T-cell (primary cell): ENCODE measurements at places on chromosomes 7 and 10. TPM values are rescaled to one million over a fixed set of nuclear protein-coding genes. Genes with fewer than 3 reads are reported as not detected.

- no peak for DNase-seq
These were observed 81.4 kb downstream of the ABLIM1 start for GRCh38 chr10:114576716-114577115.

Gene NDUFB2
- 103 TPM for total RNA-seq

DNA sequence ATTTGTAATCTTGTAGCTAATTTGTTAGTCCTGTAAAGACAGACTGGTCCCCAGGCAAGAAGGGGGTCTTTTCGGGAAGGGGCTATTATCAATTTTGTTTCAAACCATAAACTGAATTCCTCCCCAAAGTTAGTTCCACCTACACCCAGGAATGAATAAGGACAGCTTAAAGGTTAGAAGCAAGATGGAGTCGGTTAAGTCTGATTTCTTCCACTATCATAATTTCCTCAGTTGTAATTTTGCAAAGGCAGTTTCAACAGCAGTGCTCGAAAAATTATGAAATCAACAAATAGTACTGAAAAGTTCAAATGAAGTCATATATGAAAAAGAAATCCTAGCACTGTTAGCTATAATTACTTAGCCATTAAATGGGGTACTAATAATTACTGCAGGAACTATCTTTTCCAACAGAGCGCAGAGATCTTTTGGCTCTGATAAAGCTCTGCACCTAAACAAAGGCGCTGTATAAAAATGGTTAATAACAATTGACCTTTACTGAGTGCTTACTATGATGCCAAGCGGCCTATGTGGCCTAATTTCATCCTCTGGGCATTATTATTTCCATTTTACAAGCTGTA is 756 bp upstream of the SEC24C start:
- no peak for DNase-seq

DNA sequence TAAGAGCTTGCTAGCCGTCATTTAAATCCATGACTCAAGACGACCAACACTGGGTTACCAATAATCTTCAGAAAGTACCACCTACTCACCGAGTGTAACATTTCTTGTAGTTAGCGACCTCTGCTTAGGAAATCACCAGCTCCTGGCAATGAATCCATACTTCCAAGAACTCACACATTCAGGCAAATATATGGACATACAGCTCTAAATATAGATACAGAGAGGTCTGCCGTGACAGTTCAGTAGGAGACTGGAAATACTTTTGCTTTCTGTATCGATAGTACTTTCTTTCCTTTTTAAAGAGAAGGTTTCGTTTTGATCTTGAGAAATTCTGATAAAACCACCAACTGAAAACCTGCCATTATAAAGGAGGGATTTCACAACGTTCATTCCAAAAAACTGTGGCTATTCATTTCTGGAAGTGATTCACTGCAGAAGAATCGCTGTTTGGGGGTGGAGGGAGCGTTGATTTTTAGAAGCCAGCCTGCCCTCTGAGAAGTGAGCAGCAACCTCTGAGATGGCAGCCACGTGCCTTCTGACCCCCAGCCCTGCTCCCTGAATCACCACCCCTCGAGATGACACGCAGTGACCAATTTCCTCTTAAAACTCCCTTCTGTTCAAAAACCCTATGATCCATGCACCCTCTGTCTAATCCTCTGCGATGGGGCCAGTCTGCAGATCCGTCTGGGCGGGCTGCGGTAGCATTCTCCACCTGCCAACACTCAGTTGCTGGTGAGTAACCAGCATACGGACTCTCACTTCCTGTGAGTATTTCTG is 179.0 kb upstream of the KLF14 start:
- DNase-seq = peak; percentile 77

Gene IFIT1B
- not detected for total RNA-seq

- no peak for DNase-seq
These were observed 137.0 kb downstream of the ETV1 start for GRCh38 chr7:13852281-13852968.

Gene SFXN3
- total RNA-seq = 113 TPM

Gene POT1
- 23.2 TPM for total RNA-seq

GRCh38 chr10:61285749-61286148 is 167.4 kb downstream of the TMEM26 start:
- no peak for DNase-seq

Gene PLEKHS1
- not detected for total RNA-seq

Gene FAM241B
- 9.7 TPM for total RNA-seq

- no peak for DNase-seq
These were observed 2.1 kb downstream of the ADIRF start for GRCh38 chr10:86970162-86970981.

Gene TRPV6
- not detected for total RNA-seq

Gene SEMA3C
- total RNA-seq = 0.23 TPM

DNA sequence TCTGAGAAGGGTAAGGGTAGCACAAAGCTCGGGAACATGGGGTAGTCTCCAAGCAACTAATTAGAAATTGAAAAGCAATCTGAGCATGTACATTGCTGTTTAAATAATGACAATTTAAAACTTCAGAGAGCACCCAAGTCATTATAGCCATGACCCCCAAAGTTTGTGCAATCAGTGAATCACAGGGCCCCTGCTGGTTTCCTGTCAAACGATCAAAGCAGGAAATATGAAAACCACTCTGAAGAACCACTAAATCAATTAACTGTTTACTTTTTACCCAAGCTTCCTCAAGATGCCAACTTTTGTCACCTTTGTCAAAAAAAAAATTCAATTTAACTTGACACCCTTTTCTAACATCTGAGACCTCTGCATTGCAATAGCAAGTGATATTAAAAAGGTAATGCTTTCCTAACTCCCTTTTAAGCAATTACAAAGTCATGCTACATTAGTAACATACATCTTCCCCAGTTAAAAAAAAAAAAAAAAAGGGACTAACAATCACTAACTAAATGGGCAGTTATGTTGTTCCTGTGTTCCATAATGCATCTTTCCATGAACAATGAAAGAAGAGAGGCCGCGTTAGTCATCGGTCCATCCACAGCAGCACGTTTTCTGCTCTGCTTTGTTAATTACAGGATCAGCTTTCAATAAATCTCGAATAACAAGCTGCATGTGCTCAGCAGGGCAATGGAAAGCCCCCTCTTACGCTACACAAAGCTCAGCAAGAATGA is 80.6 kb downstream of the ETV1 start:
- no peak for DNase-seq

DNA sequence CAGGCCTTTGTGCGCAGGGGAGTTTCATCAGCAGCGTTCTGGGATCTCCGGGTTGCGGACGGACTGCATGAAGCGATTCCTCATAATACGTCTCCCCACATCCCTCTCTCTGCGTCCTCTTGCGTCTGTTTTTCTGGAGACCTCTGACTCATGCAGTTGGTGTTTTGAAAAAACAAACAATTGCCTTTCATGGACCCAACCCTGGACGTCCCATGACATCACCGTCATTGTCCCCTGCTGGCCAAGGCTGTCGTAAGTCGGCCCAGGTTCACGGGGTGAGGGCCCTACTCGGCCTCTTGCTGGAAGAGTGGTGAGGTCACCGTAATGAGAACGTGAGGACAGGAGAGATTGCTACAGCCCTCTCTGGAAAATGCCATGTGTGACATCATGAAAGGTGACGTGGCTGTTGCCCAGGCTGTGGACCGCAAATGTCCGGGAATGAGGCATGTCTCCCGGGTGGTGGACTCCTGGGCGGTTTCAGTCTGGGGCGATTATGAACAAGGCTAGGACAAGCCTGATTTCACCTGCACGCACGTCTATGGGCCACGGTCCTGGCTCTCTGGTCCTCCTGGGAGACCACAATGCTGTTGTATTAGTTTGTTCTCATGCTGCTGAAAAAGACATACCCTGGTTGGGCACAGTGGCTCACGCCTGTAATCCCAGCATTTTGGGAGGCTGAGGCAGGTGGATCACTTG is 9.8 kb upstream of the MAFK start:
- no peak for DNase-seq

Gene GSAP
- 17.7 TPM for total RNA-seq

GRCh38 chr7:107185716-107186115 is 16.9 kb downstream of the HBP1 start:
- no peak for DNase-seq

DNA sequence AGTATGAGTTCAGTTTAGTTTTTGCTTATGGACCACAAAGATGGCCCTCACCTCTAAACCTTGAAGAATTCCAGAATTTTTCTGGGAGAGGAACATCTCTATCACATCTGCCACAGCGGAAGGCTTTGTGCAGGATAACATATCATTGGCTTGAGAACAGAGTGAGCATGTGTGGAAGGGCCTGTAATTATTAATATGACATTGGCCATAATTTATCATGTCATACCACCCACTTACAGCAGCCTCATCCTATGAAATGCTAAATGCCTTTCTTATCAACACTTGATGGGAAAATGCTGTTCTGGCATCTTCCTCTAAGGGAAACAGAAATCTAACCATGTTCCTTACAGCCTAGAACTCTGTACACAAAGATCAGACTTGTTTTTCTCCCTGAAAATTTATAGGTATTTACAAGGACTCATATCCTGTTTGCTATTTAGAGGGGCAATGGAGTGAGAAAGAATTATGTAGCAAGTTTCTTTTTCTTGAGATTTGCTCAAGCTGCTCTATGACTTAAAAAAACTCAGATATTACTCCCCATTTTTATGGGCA is 817.3 kb downstream of the LRMDA start:
- no peak for DNase-seq

- no peak for DNase-seq
These were observed 125.5 kb downstream of the TRIL start for GRCh38 chr7:28832669-28833068.

DNA sequence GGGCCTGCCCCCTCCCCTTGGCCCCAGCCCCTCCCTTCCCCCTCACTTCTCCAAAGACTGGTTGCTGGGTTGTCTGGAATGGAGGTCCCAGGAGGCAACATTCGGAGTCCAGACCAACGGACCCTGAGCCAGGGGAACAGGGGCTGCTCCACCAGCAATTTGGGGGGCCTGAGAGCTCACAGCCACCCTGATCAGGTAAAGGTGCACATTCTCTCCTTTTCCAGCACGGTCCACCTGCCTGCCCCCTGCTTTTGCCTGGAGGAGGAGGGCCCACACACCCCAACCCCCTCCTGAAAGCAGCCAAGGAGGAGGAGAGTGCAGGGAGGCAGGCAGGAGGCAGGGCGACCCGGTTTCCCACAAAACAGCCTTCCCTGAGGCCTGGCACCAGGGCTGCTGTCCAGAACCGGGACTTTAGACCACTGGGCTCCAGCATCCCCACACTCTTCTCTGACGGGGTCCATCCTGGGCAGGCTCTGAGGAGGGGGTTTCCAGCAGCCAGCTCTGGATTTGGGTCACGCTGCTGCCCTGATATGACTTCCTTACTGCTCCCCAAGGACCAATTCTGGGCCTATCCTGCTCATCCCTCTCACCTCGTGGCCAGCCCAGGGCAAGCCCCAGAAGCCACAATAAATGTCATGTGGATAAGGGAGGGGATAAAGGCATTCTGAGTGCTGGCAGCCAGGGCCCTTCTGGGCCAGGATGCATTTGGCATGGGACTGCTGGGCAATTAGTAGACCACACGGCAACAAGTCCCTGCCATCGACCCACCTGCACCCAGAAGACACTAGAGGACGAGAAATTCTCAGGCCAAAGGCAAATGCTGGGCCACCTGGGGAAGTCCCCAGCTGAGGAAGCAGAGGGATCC is 1.1 kb upstream of the CAMK2B start:
- no peak for DNase-seq

- no peak for DNase-seq
These were observed 16.3 kb downstream of the MBL2 start for GRCh38 chr10:52756295-52756694.

DNA sequence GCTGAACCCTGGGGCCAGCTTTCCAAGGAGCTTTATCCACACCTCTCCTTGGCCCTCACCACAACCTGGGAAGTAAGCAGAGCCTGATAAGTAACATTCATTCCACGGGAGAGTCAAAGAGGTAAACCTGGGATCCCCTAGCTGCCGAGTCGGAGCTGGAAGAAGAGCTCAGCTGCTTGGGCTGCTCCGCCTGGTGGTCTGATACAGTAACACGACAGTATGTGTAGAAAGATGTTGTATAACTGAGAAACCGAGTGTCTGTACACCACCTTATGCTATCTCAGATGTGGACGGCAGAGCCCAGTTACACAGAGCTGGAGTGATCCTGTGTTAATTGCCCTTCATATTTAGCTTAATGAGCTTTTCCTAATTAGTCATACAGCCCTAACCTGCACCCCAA is 151.3 kb upstream of the KMT2E start:
- DNase-seq = no peak

GRCh38 chr7:135143885-135144668 is 3.8 kb upstream of the TMEM140 start:
- DNase-seq = no peak

- no peak for DNase-seq
These were observed 413.5 kb upstream of the LRRN3 start for GRCh38 chr7:110677405-110677804.

GRCh38 chr10:19762026-19762425 is 54.2 kb upstream of the PLXDC2 start:
- no peak for DNase-seq

Gene MMP21
- 0.47 TPM for total RNA-seq

DNA sequence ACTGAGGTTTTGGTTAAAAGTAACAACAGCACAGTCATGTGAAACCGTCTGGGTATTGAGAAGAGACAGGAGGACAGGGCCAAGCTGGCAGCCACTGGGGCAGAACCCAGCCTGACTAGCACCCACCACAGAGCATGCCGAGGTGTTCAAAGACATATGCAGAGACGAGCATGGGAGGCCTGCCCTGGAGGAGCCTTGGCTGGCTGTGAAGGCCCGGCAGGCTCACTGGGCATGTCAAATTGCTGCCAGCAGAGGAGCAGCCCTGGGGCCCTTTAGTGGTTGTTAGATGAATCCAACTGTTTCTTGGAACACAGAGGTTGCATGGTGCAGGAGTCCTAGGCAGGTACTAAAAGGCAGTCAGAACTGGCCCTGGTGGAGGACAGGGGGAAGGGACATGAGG is 5.0 kb upstream of the GDF2 start:
- DNase-seq = no peak

DNA sequence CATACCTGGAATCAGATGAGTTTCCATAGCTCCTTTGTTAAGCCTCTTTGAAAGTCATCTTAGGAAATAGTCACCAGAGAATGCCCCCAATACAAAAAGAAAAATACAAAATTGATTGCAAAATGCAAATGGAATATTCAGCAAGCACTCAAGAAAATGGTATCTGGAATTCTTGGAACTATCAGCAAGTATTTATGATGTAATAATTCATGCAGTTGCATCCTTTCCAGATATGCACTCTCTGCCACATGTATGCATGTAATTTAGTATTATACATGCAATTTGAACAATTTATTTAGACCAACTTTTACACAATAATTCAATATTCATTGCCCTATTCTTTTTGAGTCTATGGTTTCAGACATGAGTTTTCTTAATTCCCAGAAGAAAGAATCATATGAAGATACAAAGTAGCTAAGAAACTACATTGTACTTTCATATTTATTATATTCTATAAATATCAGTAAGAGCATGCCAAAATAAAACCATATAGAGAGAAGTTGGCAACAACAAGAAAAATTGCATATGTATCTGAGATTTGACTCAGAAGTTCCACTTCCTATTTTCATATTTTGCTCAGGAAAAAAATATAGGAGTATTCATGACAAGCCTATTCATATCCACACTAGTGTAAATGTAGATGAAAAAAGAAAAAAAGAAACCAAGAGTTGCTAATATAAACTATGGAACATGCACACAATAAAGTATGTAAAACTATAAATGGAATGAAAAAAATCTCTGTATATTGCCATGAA is 338.5 kb downstream of the SEMA3D start:
- no peak for DNase-seq

GRCh38 chr10:114408112-114408967 is 4.0 kb upstream of the AFAP1L2 start:
- no peak for DNase-seq
